Mucosa of gallbladder (tissue), 1 donor: ENCODE measurements at places on chromosomes 6 and 20. TPM values are rescaled to one million over a fixed set of nuclear protein-coding genes. Genes with fewer than 3 reads are reported as not detected.

ZSCAN23 gene
- 3.8 TPM for total RNA-seq

FAM162B gene
- 2.7 TPM for total RNA-seq

TFAP2D gene
- total RNA-seq, result not detected

TRIM15 gene
- total RNA-seq, result 19.6 TPM

SLC22A3 gene
- total RNA-seq, result 36.0 TPM

GLP1R gene
- total RNA-seq, result 0.06 TPM

PARD6B gene
- total RNA-seq, result 41.1 TPM

PAK5 gene
- total RNA-seq, result 12.5 TPM
